Stimulated activated CD8-positive, alpha-beta memory T cell treated with anti-CD3 and anti-CD28 coated beads, Interleukin-4, amount 100 ng/mL, for 24 hours (primary cell): ENCODE measurements at places on chromosomes 12 and 14.

GRCh38 chr12:5070090-5070489 is 26.4 kb downstream of the KCNA5 start:
- DNase-seq, result no peak

- DNase-seq, result no peak
Observed at GRCh38 chr12:25089738-25090137, 105.2 kb downstream of the DNAI7 start.

DNA sequence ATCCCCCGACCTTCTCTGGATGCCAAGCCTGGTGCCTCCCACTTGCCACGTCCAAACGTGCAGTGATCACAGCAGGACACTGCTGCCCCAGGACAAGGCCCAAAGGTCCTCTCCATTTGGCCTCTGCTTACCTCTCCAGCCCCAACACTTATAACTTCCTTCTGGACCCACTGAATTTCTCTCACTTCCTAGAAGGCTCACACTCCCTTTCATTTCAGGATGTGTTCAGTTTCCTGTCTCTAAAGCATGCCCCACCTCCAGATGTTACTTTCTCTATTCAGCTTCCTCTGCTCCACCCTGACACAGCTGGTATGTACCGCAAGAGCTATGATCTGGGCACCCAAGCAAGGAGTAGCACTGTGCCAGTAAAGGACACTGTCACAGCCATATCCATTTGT is 33.0 kb downstream of the CDKL1 start:
- no peak for DNase-seq

DNA sequence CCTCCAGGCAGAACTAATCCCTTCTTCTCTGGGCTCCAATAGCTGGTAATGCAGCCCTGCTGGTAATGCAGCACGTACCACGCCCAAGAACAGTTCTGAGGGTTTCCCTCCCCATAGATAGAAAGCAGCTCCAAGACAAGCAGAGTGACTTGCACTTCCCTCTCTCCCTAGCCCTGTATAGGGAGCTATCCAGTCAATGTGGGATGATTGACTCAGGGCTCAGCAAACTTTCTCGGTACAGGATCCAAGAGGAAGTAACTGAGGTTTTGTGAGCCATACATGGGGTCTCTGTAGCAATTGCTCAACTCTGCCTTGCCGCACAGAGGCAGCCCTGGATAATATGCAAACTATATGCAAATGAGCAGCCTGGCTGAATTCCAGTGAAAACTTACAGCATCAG is 15.5 kb upstream of the FKBP4 start:
- no peak for DNase-seq

DNA sequence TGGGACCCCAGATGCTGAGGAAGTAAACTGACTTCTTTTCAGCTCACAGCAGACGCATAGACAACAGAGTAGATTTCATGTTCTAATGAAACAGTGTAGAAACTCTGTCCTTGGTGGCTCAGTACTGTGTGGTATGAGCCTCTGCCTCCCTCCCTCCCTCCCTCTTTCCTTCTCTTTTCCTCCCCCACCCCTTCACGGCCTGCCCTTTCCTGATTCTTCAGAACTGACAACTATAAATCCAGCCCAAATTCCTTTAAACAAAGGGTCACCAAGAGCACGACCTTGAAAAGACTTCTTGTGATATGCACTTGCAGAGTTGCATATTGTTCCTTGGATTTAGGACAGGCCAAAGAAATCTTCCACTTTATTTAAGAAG is 164.0 kb downstream of the ETV6 start:
- no peak for DNase-seq

DNA sequence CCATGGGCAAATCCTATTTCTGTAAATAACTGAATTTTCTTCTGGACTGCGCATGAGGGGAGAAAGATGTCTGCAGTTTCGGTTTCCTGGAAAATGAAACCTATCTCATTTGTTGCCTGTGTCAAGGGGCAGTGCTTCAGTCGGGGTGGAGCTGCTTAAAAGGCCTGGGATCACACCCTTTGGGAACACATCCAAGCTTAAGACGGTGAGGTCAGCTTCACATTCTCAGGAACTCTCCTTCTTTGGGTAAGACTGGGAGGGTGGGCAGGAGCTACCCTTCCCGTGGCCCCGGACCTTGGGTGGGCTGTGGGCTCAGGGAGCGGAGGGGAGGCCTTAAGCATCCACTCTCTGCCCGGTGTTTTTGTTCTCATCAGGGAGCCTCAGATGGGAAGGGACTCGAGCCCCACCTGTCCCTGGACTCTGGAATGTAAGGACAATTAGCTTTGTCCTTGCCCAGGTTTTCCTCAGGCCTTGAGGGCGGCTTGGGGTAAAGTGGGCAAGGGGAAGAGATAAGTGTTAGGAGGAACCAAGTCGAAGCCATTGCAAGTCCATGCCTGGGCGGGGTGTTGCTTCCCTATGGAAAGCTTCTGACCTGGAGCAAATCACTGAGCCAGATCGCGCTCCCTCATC is at the start of gene IFI27:
Gene IFI27 (plus strand): TSS at position 185 of the 630 bp plus-strand sequence.
- DNase-seq, result no peak

DNA sequence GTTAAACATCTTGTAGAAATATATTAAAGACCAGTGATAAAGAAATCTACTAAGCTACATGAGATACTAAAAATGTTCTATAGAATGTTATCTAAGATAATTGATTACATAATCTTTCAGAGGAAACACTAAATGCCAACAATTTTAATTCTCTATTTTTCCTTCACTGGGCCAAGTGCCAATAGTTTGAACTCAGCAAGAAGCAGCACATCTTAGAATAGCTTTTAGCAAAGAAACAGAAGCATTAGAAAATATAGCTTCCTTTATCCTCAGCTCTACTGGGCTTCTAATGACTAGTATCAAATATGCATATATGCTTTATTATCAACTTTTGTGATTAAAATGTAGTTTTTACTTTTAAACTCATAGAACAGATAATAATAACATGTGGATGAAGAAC is 461.4 kb upstream of the USP15 start:
- DNase-seq, result no peak

- DNase-seq, result no peak
Observed at GRCh38 chr14:58872061-58872460, 234.3 kb downstream of the DACT1 start.

GRCh38 chr12:55654511-55655214 is 18.0 kb downstream of the OR10P1 start:
- DNase-seq, result no peak

GRCh38 chr12:105888696-105889095 is 250.1 kb downstream of the NUAK1 start:
- DNase-seq, result no peak

DNA sequence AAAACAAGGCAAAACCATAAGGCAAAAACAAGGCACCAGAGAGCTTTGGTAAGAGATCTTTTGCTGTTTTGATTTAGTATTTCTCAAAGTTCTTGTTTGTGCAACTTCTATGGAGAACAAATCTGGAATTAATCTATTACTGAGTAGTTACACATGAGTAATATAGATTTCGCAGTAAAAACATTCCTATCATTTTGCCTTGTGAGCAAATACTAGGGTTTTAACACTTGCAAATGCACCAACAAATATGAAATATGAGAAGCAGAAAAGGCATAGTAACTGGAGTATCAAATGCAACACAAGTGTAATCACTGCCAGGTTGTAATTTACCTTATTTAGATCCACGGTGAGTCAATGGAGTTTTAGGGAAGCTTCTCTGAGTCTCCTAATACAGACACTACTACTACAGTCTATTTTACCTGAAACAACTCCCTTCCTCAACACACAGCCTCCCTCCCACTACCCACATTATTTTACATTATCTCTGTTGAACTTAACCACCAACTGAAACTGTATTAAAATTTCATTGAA is 324.1 kb downstream of the FLRT2 start:
- DNase-seq, result no peak

- no peak for DNase-seq
Observed at GRCh38 chr12:119829439-119829838, 47.7 kb downstream of the CIT start.

- DNase-seq, result no peak
Observed at GRCh38 chr14:21721504-21721903, 47.9 kb upstream of the OR4E1 start.

GRCh38 chr12:3405821-3406220 is 85.2 kb upstream of the PRMT8 start:
- no peak for DNase-seq

DNA sequence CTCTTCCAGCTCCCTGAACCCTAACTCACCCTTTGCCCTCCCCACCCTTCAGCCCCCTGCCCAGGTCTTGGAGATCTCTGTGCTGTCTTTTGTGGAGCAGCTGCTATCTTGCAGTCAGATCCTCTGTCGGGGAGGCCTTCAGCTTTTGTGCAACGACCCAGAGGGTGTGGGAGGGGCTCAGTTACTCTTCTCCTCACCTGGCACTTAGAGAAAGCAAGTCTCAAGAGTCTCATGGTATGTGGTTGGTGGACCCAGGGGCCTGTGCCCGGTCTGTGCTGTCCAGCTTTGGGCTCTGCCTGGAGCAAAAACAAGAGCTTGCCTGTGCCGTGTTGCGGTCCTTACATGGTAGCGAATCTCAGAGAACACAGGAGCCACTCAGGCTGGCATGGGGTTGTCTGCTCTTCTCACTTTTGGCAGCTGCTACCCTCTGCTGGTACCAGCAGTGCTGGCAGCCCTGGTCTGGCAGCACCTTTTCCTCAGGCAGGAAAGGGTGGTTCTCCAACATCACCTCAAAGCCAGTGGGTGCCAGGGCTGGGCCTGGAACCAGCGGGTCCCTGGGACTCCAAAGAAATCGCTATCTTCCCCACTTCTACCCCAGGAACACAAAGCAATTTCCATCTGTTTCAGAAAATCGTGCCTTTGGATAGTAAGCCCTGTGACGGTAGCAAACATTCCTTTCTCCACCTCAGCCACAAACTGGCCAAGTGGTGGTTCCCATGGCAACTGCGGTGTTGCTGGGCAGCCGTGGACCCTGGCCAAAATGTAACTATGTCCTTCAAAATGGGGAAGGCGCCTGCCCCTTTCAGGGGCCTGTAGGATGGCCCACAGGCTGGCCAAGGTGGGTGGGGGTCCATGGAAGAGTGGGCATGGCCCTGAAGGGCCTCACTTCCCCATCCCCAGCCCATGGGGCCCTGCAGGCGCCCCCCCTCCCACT is 90.0 kb downstream of the RIN3 start:
- DNase-seq, result no peak

- DNase-seq, result peak; percentile 94
Observed at GRCh38 chr12:120904197-120904773, at the start of gene SPPL3. Gene SPPL3, minus strand, starts transcription at chr12:120904358. Its CDS starts 491 bp downstream, at chr12:120903867.

- DNase-seq, result no peak
Observed at GRCh38 chr12:101490286-101490920, 15.3 kb downstream of the SPIC start.

DNA sequence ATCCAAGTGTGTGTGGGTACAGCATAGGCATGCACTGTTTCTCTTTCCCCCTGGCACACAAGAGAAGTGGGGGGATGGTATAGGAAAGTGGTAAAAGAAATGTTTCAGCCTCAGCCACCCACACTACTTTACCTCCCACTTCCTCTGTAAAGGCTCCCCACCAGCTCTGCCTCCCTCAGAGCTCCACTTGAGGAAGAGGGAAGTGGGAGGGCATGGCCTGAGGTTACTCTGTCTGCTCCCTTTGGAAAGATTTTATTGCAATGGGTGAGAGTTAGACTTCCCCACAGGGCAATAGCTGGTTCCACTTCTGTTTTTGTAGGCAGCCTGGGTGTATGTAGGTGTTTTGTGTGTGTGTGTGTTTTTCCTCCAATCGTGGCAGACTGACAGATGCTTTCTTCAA is 145.3 kb downstream of the SSPN start:
- DNase-seq, result no peak

DNA sequence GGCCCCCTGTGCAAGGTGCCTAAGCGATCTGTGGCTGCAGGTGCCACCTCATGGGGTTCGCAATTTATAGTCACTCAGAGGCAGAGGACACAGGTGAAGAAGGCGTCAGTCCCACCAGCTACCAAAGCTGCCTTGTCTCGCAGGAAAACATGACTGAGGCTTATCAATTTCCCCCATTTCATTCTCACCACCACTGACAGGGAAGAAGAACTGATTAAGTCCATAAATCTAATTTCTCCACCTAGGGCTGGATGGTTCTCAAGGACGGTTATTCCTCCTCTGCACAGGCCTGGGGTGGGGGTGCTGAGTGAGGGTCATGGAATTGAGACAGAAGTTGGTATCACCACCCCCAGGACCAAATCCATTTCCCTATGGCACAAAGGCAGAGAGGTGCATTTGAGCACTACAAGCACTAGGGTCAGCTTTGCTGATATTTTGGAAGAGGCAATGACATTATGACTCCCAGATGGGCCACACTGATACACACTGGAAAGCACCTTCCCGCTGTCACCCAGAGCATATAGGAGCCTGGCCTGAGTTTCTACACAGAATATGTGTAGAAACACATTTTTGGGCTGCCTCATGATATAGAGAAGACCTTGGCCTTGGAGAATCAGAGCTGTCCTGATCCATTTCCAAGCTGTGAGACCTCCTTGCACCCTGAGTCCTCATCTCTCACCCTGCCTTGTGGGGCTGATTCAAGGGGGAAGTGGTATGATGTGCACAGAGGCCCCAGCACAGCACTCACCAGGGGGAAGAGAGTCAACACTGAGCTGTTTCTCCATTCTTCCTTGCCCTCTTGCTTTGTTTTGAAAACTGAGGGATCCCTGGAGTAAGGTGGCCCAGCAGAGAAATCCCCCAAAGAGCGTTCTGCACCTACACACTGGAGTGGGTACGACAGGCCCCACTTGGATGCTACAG is 59.4 kb downstream of the PITPNM2 start:
- DNase-seq, result no peak

GRCh38 chr12:67827820-67828383 is 161.3 kb upstream of the IFNG-AS1 start:
- peak; percentile 21 for DNase-seq

DNA sequence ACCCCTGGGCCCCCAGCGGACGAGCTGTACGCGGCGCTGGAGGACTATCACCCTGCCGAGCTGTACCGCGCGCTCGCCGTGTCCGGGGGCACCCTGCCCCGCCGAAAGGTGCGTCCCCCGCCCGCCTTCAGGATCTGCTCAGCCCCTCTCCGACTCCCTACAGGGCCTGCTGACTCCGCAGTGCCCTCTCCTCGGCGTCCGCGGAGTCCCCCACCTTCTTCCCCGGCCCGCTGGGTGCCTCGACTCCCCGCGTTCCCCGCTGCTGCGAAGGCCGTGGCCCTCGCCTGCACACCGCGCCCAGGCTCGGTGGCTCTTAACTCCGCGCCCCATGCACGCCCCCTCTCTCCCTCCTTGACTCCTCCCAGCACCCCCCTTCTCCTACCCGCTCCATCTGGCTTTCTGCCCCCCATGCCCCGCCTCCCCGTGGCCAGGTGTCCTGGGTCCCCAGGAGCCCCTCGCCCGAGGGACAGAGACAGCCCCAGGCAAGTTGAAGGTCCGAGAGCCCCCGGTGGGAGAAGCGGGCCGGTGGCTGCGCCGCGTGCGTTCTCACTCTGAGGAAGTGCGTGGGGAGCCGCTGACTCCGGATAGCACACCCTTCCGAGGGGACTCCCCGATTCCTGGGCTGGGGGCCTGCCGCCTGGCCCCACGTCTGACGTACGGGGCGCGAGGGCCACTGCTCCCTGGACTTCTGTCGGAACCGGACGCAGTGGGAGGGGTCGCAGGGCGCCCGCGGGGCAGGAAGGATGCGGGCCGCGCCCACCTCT is 594 bp downstream of the TAMALIN start:
- no peak for DNase-seq

DNA sequence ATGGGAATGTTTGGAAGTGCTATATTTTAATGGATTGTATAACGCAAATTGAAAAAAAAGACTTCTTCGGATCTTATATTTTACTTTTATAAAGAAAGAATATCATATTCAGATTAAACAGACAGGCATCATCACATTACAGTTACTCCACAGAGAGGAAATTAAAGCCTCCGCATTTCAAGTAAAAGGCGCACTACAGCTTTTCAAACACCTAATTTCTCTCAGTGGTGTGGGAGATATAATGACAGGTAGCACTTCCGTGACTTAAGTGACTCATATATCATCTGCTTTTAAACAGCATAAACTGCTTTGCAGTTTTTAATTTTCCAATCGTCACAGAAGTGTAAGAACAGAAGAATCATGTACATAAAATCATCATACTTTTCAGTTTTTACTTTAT is 751.4 kb downstream of the FSCB start:
- no peak for DNase-seq
